Stimulated activated CD4-positive, alpha-beta T cell treated with anti-CD3 and anti-CD28 coated beads, Interleukin-1b, Interleukin-23, amount 100 ng/mL, for 24 hours (primary cell): ENCODE measurements at places on chromosomes 6 and 20.

DNA sequence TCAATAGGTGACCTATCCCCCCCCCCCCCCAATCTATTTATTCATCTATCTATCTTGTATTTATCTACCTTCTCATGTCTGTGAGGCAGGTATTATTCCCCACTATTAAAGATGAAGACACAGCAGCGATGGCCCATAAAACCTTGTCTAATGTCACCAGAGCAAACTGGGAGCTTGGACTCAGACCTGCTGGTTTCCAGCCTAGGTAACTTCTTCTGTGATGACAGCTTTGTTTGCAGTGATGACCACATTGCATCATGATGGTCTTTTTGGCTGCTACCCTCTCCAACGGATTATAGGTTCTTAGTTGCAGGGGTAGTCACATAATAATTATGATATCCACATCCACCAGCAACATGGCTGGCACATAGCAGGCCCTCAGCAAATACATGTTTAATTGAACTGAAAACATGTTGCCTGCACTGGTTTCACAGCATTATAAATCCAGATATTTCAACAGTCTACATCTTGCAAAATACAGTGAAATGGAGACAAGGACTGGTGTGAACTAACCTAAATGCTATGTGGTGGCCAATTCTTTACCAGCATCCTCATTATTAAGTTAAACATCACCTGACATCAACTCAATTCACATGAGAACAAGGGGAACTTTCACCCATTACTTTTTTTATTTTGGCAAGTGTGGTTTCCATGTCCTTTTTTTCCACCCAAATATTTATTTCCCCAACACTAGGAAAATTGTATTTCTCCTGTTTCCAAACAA lies 712.5 kb upstream of the NRSN1 start:
- DNase-seq: no peak

GRCh38 chr6:158049055-158050028 lies 67.7 kb downstream of the SYNJ2 start:
- DNase-seq: no peak

GRCh38 chr6:41289815-41290214 lies 3.3 kb upstream of the TREM1 start:
- no peak for DNase-seq

DNA sequence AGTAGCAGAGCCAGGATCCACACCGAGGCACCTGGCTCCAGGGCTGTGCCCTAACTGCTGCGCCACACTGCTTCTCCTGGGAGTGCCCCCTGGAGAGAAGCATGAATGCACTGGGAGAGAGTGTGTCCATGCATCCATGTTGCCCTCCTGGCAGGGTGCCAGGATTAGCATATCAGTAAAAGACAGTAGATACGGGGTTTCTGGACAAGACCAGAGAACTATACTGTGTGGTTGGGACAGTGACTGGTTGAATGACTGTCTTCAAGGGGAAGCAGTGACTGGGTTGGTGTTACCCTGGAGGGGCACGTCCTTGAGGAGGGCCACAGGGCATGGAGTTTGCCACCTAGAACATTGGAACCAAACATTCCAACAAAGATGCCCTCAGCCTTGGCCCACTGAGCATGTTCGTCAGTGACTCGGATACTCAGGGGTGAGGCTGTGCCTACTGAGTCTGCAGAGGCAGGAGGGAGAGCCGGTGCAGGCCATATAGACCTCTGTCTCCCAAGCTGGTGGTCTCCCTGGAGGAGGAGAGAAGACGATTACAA lies 288.8 kb downstream of the CDC5L start:
- DNase-seq: no peak

DNA sequence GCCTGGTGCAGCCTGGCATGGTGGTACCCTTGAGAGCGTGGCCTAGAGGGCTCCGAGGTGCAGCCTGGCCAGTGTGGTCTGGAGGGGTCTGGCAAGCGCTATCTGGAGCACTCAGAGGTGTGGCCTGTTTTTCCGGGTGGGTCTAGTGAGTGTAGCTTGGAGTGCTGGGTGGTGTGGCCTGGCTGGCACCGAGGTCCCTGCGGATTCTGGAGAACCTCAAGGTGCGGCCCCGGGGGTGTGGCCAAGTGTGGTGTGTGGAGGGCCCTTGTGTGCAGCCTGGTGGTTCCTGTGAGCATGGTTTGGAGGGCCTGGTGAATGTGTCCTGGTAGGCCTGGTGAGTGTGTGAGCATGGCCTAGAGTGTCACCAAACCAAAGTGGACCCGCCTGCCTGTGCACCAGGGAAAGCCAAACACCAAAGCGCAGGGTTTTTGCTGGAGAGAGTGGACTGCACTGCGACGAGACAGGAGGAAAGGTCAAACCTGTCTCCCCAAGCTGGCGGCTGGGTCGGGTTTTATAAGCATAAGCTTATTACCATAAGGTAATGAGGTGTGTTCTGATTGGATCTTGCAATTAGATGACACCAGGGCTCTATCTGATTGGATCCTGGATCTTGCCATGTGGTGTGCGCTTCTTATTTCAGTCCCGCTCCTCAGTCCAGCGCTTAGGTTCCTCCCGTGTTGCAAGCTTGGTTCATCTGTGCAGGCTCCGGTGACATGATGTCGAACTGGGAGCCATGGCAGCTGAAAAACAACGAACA lies 35.7 kb downstream of the IGF2R start:
- no peak for DNase-seq

DNA sequence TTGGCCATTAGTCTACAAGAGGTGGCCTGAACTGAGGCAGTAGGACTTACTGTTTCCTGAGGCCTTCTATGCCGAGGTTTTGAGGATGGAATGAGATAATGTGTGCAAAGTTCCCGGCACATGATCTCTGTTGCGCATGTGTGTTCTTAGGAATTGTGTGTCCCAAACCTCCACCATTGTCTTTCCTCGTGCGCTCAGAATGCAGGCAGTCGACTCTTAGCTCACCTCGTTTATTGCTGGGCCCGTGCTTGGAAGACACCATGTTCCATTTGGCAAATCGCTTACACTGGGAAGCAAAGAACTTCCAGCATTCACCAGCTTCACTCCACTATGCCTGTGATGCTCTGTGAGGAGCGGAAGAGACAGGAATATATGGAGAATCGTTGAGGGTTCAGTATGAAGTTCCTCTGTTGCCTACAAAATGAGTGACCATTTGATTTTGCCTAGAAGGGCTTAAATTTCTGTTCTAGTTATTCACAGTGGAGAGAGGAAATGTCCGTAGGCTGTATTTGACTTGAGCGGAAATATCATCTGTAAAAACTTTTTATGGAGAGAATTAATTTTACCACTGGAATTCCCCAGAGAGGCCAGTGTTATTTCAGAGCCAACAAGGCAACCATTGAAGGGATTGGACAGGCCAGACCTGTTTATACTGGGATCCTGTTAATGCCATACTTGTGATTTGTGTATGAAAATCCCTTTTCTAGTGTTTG lies 75.7 kb upstream of the CLDN20 start:
- DNase-seq: no peak

- DNase-seq: no peak
Measured at GRCh38 chr20:48155268-48155667, 370.0 kb upstream of the SULF2 start.

GRCh38 chr6:54198134-54198533 lies 86.9 kb downstream of the MLIP start:
- DNase-seq: no peak

DNA sequence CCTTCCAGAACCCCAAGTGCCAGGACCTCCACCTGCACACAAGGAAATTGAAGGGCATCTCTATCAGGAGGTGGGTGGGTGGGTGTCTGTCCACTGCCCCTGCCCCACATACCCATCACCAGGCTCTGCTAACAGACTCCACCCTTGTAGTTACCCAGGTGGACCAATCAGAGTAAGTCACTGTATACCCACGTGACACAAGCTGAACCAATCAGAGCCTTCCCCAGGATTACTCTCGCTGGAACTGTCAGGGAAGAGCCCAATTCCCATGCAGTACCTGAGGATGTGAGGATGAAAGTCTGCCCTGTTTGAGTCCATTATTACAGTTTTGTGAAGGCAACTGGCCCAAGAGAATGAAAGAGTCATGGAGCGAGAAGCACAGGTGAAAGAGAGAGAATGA lies 4.2 kb downstream of the OCSTAMP start:
- DNase-seq: no peak

GRCh38 chr20:33716498-33716897 lies 3.6 kb downstream of the PXMP4 start:
- DNase-seq: no peak

DNA sequence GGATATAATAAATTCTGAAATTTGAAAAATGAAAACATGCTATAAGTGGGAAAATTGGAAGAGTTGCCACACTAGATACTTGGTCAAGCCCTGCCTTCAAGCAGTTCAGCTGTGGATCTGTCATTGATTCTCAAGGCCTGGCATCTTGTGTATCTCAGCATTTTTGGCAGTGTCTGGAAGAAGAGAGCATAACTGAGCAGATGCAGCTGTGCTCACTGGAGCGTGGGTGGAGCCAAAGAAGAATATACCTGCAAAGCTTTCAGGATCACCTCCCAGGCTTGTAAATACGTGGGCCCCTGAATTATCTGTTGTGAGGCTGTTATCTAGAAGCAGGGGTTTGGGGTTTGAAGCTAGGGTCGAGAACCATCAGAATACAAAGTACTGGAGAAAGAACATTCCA lies 31.3 kb upstream of the CHD6 start:
- no peak for DNase-seq

- DNase-seq: no peak
Measured at GRCh38 chr6:160190973-160191372, 67.6 kb downstream of the SLC22A2 start.

- DNase-seq: no peak
Measured at GRCh38 chr20:48789185-48789668, 38.6 kb downstream of the PREX1 start.
